ENCODE measurements at places on chromosomes 1 and 21.

DNA sequence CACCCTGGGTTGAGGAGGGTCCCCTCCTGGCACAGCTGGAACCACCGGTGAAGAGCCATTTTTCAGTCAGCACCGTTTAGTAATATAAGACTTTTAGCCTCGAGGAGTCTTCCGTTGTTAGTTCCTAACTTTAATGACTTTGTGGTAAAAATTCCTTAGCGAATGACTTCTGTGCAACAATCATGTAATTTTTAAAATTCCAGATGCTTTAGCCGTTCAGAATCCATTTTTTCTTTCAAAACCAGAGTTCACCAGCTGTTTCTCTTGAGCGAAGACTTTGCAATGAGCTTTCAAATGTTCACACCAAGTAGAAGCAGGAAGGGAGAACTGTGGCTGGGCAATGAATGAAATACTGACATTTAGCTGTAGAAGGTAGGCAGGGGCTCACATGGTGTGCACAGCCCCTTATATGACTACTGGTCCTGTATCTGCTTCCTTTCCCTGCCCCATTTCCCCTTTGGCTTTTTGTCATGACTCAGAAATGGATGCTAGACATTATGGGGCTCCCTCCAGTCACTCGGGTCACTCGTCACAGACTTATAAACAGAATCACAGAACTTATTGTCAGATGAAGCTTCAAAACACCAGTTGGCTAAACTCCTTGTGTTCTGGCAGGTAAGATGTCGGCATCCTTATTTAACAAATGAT, 4.1 kb downstream of the DISC1 start:
- no peak for DNase-seq

- DNase-seq: no peak
Observed at GRCh38 chr1:93446837-93447451, 974 bp upstream of the FNBP1L start.

DNA sequence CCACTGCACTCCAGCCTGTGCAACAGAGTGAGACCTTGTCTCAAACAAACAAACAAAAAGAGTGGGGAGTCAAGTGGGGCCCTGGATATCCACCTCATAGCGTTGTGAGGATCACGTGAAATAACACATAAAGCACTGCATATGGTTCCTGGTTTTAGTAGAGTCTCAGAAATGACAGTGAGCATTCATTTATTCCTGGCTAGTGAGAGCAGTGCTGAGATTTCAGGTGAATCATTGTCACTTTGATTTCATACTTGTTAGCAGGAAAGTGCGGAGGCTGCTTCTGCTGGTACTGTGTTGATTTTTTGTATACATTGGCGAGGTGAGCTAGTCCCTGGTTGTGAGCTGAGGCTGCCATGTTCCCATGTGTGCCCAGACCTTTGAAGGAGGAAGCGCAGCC, 22.9 kb downstream of the ARHGEF10L start:
- no peak for DNase-seq

DNA sequence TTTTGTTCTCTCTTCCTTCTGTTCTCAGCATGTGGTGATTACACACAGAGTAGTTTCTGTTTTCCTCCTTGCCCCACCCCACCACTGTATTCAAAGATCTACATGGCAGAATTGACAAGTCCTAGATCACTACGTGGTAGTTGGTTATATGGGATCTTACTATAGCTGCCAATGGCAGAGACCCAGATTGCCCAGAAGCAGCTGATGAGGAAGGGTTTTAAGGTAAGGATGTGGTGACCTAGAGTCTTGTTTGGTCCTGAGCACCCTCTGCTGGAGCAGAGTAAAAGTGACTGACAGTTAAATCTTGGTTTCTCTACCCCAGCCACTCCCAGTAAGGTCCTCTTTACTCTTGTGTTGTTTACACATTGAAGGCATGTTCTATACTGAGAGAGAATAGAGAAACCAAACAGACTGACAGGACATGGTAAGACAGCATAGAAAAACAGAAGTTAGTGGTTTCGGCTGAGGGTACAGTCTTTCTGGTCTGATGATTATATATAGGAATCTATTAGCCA, 22.8 kb upstream of the STRIP1 start:
- no peak for DNase-seq

DNA sequence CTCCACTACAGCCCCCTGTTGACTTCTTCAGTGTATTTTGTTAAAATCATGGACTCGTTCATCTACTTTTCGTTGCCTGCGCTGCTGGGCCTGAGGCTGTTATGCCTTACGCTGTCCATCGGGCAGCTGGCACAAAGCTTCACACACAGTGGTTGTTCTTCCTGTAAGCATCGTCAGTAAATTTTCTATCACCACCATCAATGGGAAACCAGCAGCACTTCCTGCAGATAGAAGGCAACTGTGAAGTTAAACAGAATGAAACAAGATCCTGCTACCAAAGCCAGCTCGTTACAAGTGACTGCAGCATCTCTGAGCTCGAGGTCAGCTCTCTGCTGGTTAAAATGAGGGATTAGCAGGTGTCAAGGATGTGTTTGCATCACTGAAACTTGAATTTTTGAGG, 21.9 kb upstream of the PADI6 start:
- no peak for DNase-seq

DNA sequence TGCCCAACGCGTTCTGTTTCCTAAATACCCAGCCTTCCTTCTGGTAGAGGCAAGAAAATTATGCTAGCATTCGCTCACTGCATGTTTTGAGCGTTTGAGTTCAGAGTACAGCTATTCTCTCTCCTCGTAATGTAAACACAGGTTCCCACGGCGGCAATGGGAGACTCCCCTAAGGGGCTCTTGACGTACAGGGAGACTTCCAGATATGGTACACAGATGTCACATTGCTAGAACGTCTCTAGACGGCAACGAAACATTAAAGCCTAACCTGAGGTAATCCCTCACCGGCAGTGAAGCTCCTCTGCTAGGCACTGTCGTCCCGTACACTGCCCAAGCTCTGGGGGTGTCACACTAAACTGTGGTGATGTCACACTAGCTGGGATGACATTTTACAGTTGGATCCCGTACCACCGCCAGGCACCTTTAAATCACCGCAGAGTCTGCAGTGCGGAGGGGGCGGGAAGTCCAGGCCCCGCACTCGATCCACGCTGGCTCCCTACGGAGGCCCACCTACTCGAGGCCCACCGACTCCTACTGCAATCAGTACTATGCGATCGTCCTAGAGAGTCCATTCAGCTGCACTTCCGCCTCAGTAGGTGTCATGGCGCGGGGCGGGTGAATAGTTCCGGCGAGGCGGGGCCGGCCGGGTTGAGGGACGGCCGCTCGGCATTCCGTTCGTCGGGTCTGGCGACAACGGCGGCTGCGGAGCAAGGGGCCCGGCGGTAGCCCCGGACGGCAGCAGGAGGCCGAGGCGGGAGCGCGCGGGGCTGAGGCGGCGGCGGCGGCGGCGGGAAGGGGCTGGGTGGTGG, at the start of gene HIPK1:
Gene HIPK1 (plus strand): TSS at position 384 of the 809 bp plus-strand sequence.
- DNase-seq: peak; percentile 69

GRCh38 chr1:101847626-101848025, 149.1 kb downstream of the OLFM3 start:
- DNase-seq: no peak
